Trophoblast cell (in vitro differentiated cells and primary cell): ENCODE measurements at places on chromosomes 16 and 17.
A peak's percentile ranks its signal among the peaks of the same experiment; 100 is the strongest.

DNA sequence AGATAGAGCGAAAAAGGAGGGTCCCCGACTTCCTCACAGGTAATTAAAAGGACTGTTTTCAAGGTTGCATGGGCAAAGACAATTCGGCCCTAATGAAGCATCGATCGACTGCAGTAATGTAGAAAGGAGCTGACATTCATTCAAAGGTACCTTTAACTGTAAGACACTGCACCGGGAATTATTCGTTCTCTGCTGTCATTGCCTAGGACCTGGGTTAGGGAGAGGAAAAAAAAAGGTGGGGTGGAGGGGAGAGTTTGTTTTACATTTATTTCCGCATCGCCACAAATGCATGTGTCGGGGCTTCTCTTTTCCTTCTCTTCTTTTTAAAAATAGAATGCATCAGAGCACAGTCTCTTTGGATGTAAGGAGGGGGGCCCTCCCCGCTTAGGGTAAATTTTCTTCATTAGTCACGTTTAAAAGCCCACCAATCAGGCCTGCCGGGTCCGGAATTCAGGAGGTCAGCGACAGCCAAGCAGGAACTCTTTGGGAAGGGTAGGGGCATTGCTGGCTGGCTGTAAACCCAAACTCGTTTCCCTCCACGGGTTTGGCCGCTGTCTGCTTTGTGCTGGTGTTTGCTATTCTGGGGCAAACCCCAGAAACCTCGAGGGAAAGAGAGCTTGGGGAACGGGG is 496.2 kb upstream of the ZFHX3 start:
- DNase-seq, result no peak

DNA sequence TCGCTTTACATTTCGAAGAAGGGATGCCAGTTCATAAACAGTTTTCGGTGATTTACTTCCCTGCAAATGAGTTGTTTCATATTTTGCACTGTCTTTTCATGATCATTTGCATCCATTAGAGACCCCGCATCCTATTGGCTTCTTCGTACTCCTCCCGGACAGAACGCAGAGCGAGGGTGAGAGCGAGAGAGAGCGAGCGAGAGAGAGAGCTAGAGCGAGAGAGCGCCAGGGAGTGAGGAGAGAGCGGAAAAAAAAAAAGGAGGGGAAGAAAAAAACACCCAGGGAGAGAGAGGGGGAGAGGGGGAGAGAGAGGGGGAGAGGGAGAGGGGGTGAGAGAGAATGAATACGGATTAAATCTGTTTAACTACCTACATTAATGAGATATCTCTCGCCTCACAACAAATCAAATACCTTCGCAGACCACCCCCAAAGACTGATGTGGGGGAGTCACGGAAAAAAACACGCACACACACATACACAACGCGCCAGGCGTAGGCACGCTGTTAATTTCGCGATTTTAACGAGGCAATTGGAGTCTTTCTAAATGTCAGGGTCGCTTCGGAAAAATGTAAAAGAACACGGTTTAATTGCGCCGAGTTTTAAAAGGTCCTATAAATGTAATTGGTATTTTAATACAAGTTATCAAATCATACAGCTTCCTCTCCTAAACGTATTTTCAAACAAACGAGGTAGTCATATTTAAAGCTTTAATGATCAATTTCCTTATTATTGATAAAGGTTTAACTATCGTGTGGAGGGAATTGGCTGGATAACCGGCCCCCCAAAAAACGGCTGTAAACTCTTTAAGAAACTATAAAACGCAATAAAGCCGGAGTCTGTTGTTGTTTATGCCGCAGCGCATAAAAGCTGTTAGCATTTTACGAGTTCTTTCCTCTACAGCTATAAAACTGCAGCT is at the start of gene HOXB8:
Gene HOXB8, minus strand, starts transcription at position 246 of the 916 bp plus-strand sequence. CDS start 588 bp downstream, outside the sequence.
- DNase-seq, result no peak

- DNase-seq, result peak; percentile 55
These were observed at the start of gene ARHGAP23 for GRCh38 chr17:38428112-38428642. TSS of gene ARHGAP23 (plus strand) at chr17:38428464. CDS start at chr17:38428486, 22 bp downstream.

DNA sequence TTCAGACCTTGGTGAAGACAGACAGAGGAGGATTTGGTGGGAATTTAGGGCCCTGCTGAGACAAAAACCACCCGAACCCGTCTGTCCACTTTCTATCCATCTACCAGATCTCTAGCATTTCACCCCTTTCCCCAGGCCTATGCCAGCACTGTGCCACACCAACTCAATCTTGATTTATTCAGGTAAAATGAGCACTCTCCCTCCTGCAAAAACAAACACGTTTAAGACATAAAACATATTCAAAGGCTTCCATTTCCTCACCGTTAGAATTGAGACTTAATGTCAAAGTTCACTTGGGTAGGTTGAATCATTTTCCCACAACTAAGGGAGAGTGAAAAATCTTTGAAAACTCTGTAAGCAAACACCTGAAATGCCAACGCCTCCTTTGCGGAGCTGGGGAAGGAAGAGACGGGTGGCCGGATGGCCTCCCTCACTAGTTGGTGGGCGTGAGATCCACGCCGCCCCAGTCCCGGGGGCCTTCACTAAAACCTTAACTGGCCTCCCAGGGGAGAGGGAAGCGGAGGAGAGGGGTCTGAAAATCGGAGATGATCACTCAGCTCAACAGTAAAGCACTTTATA is 862 bp downstream of the DCAKD start:
- DNase-seq, result peak; percentile 65

GRCh38 chr16:48075398-48075797 is 80.4 kb downstream of the ABCC12 start:
- DNase-seq, result no peak

GRCh38 chr17:41538565-41538991 is 10.5 kb upstream of the KRT19 start:
- DNase-seq, result no peak

DNA sequence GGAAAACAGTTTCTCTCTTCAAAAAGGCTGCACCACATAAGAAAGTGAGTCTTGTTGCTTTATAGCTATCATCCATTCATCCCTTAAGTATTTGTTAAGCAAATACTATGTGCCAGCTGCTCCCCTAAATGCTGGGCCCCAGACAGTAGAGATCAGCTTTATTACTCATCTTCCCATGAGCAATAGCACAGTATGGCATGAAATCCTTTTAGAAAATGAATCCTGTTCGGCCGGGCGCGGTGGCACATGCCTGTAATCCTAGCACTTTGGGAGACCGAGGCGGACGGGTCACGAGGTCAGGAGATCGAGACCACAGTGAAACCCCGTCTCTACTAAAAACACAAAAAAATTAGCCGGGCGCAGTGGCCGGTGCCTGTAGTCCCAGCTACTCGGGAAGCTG is 99.5 kb downstream of the MYO1D start:
- DNase-seq, result no peak

GRCh38 chr17:39651923-39652586 is 13.1 kb upstream of the TCAP start:
- DNase-seq, result no peak

- no peak for DNase-seq
These were observed 1.3 kb downstream of the SAMD14 start for GRCh38 chr17:50128441-50129352.

- no peak for DNase-seq
These were observed 252.5 kb downstream of the SEC14L1 start for GRCh38 chr17:77393274-77393600.

GRCh38 chr16:66850115-66850815 is 6.1 kb downstream of the CA7 start:
- DNase-seq, result no peak

DNA sequence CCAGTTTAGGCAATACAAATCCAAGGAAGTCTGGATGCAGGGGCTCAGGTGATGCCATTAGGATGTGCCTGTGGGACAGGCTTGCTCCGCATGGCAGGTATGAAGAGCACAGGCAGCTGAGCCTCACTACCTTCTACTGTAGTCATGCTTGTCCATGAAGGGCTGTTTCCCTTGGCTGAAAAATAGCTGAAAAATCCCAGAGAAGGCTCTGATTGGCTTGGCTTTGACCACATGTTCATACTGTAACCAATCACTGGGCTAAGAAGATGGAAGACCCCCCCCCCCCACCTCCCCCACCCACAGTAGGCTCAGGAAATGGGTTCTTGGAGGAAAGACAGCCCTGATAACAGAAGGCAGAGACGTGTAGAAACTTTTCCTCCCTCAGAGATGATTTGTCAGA is 66.5 kb upstream of the LGALS9 start:
- DNase-seq, result no peak
